Activated T-helper 9 cell treated with anti-CD3 and anti-CD28 coated beads, Interleukin-2, amount 50 U/mL, for 16 hours (primary cell): ENCODE measurements at places on chromosomes 16 and 17.

- DNase-seq, result no peak
Observed at GRCh38 chr16:19210280-19210924, 42.4 kb downstream of the SYT17 start.

DNA sequence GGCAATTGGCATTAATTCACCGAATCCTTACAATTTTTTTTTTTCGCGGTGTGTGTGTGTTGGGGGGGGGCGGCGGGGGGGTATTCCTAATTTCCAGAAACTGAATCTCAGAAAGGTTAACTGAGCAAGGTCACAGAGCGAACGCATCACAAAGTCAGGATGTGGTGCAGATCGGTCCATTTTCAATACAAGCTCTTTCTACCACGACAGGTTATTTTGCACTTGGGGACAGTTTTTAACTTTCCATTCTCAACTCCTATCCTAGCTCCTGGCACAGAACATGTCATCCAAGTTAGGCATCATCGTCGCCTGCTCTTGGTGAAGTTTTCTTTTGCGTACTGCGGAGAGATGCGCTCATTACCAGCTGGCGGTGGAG is 15.4 kb upstream of the ERN1 start:
- DNase-seq, result no peak

DNA sequence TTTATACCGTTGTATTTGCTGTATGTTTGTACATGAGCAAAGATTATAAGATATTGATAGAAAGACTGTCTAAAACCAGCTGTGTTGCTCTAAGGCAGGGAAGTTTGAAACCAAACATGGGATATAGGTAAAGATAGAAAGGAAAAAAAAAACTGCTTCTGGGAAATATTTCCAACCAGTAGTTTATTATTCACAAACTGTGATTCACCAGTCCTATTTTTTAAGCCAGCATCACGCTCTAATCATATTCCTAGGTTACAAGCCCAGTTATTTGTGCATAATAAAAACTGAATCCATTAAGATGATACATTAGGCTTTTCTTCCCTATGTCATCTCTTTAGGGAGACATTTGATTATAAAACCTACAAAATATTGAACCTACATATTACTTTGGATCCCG is 4.0 kb downstream of the ERN1 start:
- no peak for DNase-seq

- DNase-seq, result no peak
Observed at GRCh38 chr17:49939318-49939717, 29.7 kb upstream of the DLX4 start.

DNA sequence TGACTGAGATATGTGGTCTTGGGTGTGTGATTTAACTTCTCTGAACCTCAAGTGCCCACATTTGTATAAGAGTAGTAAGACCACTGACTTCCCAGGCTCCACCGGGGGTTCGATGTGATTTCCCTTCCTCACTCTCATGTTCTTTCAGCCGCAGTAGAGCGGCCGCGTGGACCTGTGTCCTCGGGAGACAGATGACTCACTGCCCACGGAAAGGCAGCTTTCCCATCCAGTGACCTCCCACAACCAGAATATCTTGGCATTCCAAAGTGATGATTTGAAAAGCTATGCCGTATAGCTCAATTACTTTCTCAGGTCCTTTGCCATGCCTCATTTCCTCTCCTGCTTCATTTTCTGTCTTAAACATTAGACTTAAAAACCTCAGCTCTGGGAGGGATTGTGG is 73.6 kb downstream of the IL21R start:
- DNase-seq, result no peak

DNA sequence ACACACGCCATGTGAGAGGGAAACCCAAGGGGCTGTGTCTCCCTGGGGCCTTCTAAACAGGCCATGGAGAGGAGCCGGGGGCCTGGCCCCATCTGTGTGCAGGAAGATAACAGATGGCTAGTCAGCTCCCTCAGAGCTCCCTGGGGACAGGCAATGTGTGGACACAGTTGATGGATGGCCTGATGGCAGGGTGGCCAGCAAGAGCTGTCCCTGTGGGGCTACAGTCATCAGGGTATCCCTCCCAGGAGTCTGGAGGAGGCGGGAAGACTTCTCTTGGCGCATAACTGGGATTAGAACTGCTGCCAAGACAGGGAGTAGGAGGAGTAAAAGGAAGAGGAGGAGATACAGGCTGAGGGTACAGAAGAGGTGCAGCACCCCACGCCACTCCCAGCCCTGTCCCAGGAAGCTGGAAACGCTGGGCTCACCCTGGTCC is 17.3 kb downstream of the MYO18A start:
- no peak for DNase-seq

- no peak for DNase-seq
Observed at GRCh38 chr16:50478773-50479149, 69.4 kb upstream of the NKD1 start.

GRCh38 chr17:13437966-13438779 is 163.6 kb downstream of the HS3ST3A1 start:
- DNase-seq, result no peak

DNA sequence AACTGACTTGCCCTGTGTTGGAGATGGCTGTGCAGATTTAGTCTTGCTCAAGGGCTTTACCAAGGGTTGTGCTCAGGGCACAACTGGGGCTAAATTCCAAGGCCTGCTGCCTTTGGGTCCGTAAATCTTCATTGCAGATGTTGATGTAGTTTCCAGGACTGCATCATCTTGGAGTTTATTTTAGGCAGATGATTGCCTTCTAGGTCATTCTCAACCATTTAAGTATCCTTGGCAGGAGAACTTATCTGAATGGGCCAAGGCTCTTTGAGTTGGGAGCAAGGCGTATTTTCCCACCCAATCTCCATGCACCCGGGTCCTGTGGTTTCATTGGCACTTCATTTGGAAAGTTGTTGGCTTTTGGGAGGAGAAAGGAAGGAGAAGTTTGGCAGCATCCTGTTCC is 200.3 kb downstream of the MSI2 start:
- DNase-seq, result no peak

DNA sequence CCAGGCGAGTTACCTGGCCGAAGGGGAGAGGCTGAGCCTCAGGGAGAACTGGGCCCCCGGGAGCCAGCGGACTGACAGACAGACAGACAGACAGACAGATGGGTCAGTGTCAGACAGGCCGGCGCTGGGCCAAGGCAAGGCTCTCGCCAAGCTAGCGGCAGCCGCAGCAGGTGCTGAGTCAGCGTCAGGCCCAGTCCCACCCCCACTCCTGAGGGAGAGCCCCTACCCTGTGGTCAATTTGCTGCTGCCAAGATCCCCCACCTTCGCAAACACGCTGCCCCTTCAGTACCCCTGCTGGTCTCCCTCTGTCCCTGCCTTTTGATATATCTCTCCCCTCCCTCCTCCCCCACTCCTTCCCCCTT is 1.5 kb downstream of the FGF11 start:
- DNase-seq, result no peak

DNA sequence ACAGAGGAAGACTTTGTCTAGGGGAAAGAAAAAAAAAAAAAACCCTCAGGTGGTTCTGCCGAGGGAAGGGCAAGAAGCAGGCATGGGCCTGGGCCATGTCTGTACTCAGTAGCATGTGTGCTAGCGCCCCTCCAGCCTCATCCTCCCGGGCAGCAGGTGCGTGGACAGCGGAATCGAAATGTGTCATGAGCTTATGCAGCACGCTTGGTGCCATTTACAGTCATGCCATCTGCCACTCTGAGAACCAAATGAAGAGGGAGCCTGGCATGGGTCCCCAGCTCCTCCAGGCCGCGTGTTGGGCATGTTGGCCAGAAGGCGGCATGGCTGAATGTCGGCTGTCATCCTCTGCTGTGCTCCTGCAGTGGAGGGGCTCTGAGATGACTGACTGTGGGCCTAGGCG is 31.4 kb downstream of the CRAMP1 start:
- DNase-seq, result no peak

DNA sequence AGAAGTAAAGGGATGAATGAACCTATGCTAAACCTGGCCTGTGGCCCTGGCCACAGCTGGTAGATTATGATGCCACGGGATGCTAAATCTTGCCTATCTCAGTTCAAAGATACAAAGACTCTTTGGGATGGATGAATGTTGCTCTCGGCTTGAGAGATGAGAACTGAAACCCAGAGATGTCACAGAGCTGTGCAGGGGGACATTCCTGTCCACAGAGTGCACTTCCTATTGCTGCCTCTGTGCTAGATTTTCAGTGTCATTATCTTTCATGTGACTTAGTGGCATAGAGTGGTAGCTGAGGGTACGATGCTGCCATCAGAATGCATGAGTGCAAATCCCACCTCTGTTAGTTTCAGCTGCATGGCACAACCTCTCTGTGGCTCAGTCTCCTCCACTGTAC is 2.3 kb upstream of the MT1M start:
- DNase-seq, result no peak

GRCh38 chr17:57677858-57678257 is 67.2 kb downstream of the CCDC182 start:
- DNase-seq, result no peak

- no peak for DNase-seq
Observed at GRCh38 chr16:66004699-66005098, 361.8 kb upstream of the CDH5 start.

DNA sequence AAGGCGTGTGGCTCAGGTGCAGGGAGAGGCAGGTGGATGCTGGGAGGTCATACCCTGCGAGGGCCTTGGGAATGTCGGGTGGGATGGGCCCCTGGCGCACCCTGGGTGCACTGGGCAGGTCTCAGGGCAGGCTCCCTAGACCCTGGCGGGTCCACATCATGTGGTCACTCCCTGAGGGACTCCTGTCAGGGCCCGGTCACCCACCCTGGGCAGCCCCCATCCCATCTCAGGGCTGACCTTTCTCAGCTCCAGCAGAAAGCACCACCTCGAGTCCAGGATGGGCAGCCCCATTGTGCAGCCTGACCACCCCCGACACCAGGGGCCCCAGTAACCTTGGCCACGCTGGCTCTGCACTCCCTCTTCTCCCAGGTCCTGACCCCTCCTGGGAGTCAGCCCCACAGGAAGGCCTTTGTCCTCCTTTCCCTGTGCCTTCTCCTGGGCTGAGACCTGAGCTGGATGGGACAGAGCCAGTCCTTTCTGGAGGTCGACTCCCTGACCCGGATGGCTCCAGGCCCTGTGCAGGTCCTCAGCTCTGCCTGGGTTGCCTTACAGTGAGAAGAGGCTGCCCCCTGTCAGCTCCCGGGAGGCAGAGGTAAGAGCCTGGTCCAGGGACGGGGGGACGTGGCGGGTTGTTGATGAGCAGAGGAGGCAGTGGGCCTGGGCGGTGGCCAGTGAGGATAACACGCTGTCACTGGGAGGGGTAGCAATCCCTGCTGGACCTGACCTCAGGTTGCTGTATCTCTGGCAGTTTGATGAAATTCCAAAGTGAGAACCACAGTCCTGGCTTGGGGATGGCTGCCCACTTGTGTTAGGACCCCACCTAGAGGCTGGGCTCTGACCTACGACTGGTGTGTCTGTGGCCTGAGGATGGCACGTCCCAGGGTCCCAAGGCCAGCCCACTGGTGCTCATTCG is 77.9 kb downstream of the GOSR1 start:
- DNase-seq, result no peak

- DNase-seq, result no peak
Observed at GRCh38 chr16:66740010-66740409, 11.4 kb downstream of the DYNC1LI2 start.

DNA sequence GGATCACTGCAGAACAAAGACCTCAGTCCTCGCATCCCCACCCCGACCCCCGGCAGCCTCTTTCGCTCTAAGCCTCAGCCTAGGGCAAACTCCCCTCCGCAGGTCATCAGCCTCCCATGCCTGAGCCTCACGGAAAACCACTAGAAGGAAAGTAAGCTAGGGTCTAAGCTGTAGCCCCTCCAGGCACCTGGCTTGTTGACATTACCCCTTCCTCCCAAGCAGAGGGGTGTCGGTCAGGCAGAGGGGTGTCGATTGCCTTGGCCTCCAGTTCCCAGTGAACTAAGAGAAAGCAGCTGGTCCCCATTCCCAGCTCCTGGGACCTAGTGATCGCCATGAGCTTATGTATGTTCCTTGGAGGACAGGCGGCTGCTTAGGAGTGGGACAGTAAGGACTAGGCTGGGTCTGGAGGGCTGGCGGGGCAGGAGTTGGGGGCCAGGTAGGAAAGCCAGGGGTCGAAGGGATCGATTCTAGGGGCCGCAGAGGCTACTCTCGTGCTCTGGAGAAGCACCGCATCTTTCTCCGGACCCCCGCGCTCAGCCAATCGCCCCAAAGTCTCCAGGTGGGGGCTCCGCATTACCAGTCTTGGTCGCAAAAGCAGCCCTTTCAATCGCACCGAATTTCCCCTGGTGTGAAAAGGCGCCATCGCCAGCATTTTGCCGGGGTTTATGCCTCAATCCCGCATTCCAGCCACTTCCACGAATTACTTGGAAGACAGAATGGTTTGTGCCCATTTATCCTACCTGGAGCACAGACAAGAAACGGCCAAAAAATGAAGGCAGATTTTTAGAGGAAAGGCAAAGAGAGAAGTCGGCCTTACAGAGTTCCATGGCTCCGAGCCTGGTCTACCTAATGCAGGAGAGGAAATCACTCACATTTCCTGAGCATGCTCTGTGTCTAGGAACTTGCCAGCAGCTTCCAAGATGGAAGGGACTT is 21.3 kb upstream of the HOXB13 start:
- no peak for DNase-seq

DNA sequence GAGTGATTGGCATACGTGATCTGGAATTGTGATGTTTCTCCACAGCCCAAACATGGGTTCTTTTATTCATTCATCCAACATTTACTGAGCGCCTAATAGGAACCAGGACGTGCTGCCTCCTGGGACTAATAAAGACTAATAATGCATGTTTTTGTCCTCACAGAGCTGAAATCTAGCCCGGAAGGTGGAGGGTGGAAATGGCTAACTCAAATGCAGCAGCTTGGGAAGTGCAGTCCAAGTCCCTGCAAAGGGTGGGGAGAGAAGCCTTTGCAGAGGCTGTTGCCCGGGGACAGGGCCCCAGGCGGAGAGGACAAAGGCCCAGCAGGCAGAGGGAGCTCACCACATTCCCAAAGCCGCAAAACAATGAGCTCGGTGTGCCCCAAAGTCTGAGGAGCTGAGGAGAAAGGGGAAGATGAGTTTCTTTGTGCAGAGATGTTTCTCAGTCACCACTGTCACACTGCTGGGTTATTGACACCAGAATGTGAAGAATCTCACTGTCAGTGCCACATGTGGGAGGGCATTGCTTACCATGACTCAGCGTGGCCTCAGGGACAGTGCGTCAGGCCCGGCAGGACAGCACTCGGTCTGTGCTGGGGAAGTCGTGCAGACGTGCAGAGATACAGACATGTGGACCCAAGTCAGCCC is 118.2 kb upstream of the CHMP6 start:
- DNase-seq, result no peak

- DNase-seq, result no peak
Observed at GRCh38 chr17:80948019-80948975, 43.3 kb upstream of the CHMP6 start.

GRCh38 chr17:12977008-12977751 is 40.6 kb downstream of the ELAC2 start:
- no peak for DNase-seq

DNA sequence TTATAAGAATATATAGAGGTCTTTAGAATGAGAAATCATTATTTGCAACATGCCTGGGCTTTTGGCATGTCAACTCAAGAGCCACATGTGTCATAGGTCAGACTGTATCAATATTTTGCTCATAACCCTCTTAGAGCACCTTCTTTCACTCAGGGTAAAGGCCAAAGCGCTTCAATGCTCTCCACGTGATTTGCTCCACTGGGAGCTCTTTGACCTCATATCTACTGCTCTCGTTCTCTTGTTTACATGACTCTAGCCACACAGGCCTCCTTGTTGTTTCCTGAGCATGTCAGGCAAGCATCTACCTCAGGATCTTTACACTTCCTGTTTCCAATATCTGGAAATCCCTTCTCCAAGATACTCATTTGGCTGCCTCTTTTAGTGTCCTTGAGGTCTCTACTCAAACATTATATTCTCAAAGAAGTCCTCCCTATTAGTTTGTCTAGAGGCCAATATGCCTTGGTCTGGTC is 148.4 kb downstream of the TOX3 start:
- DNase-seq, result no peak

- DNase-seq, result no peak
Observed at GRCh38 chr16:23395732-23396131, 57.3 kb downstream of the COG7 start.
